Left kidney (tissue), 8 donors: ENCODE measurements at places on chromosomes 2 and 18. TPM values are rescaled to one million over a fixed set of nuclear protein-coding genes. Genes with fewer than 3 reads are reported as not detected.

Gene PLEK
- polyA plus RNA-seq: 4.7 TPM

Gene UGT1A5
- not detected for polyA plus RNA-seq

Gene CPLX4
- polyA plus RNA-seq: 0.13 TPM

Gene HOXD1
- 10.1 TPM for polyA plus RNA-seq

Gene ASAP2
- 66.1 TPM for polyA plus RNA-seq

Gene PLGLB2
- 1.3 TPM for polyA plus RNA-seq

Gene SERPINB13
- polyA plus RNA-seq: not detected

Gene ANO7
- 2.5 TPM for polyA plus RNA-seq

Gene GKN2
- not detected for polyA plus RNA-seq

DNA sequence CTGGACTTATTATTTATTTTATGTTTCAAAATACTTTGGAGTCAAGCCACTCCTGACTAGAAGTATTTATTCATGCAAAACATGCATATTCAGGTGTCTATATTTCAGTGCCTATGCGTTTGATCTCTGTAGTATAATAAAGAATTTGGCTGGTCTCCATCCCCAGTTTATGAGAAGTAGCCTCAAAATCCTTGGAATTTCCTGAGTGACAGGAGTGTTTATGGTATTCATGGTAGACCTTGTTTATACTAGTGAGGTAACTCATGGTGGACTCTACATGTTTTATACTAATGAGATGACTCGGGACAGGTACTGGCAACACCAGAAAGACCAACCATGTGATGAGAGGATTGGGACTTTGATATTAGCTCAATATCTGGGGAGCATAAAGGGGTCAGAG, 43.9 kb upstream of the CSRNP3 start:
- DNase-seq: no peak

DNA sequence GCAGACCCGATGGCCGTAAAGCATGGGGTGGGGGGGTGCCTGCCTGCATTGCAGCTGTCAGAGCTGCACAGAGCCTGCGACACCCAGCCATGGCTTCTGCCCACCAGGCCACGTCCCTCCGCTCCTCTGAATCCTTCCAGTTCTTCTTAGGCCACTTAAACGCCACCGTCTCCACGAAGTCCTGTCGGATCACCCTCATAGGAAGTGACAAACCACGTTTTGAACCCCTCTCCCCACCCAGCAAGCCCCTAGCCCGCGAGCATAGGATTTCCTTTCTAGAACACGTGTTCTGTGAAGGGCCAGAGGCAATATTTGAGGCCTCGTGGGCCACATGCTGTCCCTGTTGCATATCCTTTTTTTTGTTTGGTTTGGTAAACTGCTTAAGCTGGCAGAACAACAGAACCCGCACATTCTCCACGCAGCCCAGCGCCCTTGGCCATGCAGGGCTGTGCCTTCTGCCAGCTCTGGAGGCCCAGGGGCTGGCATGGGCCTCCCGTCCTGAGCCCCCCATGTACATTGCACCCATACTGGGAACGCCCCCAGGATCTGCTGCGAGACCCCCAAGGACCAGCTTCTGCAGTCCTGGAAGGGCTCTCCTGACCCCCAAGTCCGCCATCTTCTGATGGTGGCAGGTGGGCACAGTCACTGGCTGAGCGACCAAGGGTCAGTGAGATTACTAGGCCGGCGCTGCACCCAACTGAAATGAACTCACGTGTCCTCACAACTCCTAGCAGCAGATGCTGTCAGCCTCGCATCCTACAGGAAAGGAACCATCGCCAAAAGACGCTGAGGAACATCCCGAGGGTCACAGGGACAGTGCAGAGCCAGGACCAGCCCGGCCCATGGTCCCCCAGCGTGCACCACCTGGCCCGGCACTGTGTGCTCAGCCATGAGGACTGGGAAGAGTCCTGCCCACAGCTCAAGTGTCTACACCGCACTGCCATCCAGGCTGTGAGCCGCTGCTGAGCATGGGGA, 35.1 kb downstream of the ADI1 start:
- no peak for DNase-seq

DNA sequence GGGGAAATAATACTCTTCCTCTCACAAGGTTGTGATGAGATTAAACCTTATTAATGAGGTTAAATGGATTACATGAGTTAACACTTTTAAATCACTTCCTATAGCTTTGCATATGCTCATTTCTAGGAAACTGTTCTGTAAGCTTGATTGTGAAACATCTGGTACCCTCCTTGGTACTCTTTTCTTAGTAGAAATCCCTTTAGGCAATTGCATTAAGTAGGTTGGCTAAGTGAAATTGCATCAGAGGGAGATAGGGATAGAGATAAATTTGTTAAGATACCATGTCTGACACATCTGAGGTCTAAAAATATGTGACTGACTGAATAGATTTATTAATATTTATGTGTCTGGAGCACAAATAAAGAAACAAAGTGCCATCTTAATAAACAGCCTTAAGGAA, 275.9 kb upstream of the MAP2 start:
- no peak for DNase-seq

- no peak for DNase-seq
These were observed 52.0 kb downstream of the KIF5C start for GRCh38 chr2:148926981-148927401.

GRCh38 chr2:102421890-102422759, 835 bp upstream of the IL18RAP start:
- no peak for DNase-seq

DNA sequence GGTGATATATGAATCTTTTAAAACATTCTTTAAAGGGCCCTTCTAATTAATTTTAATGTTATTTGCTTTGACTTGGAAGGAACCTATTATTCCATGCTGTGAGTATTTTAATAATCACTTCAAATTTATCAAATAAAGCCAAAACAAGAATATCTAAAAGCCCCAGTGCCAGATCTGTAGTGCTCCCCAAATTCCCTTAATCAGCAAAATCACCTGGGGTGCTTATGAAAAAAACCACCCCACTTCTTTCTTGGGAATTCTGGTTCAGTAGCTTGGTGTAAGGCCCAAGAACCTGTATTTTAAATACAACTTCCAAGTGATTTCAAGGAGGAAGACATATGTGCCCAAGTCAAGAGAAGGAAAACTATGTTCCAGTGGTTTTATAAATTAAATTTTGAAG, 202.4 kb upstream of the OSR1 start:
- no peak for DNase-seq

DNA sequence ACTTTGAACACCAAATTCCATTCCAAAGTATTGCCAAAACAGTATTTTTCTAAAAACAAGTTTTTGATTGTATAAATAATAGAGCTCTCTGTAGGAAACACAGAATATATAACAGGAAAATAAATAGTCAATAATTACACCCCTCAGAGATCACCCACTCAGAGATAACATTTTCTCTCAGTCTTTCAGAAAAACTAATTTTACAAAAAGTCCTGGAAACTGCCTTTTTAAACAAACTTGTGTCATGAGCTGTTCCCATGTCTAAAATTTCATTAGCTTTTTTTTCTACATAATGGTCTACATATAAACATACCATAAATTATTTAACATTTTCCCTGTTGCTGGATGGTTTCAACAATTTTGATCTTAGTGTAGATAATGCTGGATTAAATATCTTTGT, 1.2 kb upstream of the WDSUB1 start:
- no peak for DNase-seq

- no peak for DNase-seq
These were observed 114.6 kb downstream of the ACVR1 start for GRCh38 chr2:157761520-157761919.

DNA sequence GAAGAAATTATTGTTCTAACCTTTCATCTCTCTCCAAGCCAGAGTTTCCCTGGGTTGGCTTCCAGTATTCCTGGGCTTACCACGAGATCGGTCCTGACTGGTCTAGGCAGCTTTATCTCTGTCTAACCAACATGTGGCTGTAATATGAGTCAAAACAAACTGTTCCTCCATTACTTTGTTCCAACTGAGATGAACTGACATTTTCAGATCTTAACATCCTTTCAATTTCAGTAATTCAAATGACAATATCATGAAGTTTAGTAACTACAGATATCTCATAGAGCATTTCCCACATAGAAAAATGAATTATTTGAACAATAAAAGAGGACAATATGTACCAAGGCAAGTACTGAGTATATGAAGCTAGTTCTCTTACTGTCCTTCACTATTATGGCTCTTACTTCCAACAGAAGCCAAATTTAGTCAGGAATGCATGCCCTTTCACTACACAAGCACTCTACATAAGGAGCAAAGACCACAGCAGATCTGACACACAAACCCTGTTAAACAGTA, 15.5 kb downstream of the SLC25A12 start:
- DNase-seq: no peak

- no peak for DNase-seq
These were observed 30.0 kb upstream of the RAB1A start for GRCh38 chr2:65159906-65160305.

- no peak for DNase-seq
These were observed 660.7 kb upstream of the CNTNAP5 start for GRCh38 chr2:123364243-123364896.
